ENCODE measurements at places on chromosomes 7 and 10.

DNA sequence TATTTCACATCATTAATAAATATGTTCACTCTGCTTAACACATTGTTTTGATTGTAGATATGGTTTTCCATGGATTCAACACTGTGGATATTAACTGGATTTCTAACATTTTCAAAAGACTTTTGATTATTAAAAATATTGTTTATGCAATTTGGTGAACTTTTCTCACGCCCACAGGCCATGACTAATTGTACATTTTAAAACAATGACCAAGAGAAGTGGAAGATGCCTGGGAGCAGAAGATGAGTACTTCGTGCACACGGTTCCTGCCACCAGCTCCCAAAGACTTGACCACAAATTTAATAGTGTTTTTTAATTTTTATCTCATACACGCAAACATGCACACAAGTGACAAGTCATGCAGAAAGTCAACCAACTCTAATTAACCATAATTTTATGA is 451.0 kb upstream of the ADARB2 start:
- DNase-seq, result no peak

DNA sequence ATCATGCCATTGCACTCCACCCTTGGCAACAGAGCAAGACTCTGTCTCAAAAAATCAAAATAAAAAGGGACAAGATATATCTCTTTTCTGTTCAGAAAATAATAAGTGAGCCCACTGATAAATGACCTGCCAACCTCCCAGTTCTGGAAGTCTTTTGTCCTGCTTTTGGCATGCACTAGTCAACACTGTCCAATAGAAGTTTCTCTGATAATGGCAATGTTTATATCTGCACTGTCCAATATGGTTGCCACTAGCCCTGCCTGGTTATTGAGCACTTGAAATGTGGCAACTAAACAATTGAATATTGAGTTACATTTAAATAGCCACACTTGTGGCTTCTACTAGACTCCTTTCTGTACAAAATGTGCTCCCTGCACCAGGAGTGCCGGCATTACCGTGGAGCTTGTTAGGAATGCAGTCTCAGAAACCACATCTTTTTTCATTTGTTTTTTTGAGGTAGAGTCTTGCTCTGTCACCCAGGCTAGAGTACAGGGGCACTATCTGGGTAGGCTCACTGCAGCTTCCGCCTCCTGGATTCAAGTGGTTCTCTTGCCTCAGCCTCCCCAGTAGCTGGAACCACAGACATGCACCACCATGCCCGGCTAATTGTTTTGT is 229.7 kb downstream of the CACNB2 start:
- no peak for DNase-seq

DNA sequence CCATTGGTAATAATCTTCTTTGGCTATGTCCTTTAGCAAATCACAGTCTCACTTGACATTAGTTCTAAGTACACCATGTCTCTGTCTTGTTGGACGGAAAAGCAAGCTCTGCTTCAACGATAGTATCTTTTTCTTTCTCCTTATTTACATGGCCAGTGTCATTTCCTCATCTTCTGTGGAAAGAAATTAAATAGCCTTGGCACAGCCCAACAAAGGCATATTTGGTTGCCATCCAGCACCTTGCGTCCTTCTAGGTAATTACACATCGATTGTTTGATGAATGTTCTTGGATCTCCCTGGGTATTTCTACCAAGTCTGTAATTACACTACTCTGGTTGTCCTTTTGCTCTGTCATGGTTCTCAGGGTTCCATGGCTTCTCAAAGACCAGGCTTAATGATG is 183.1 kb downstream of the CHN2 start:
- DNase-seq, result no peak

GRCh38 chr10:104119996-104120395 is 2.0 kb upstream of the SFR1 start:
- DNase-seq, result no peak

DNA sequence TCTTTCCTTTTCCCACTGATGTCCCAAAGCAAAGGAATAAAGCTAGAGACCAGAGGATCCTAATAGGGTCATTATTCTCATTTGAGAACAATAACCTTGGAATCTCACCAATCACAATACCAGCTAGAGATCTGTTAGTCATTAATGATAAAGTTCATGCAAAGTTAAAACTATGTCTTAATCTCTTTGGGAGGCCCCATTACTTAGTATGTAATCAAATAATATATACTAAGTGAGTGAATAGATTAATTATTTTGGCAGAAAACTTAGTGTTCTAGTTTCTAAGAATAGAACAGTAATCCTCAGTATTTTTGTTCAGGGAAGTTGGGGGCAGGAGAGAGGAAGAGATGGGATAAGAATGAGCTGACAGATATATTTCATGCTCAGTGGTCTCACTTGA is 227.2 kb downstream of the MTERF1 start:
- no peak for DNase-seq

GRCh38 chr10:70965566-70965965 is 77.2 kb upstream of the PCBD1 start:
- DNase-seq, result no peak

DNA sequence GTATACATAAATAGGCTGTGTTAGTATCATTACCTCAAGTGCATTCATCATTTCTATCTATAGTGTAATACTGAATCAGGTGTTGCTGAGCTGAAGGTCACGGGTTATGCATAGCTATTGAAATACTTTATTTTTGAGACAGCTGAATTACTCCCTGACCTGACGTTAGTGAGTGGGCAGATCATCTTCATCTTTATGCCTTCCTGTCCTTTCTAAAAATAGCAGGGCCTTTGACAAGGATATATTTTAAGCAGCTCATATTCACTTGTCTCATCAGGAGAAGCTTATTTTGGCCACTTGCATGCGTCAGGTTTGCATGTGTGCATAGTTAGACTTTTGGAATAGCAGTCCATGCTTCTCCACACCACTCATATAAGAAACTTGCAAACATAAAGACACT is 63.6 kb upstream of the DKK1 start:
- no peak for DNase-seq
